AG20443 (cell line): ENCODE measurements at places on chromosomes 1 and 21.

DNA sequence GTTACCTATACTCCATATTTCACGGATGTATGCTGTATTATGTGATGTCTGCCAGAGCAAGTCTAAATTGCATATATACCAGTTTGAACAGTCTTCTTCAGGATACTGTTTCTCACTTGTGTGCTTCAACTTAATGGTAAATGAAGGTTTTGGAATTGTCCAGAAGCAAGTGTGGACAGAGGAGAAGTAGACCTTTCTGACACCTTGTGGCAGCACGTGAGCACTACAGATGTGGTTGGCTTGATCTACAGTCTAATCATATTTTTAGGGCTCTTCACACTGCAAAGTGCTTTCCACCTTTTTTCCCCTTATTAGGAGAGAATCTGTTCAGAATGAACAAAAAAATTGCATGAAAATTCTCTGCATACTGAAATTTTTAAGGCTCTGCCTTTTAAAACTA, 10.9 kb downstream of the MORC3 start:
- DNase-seq: peak; percentile 56

- peak; percentile 9 for DNase-seq
Measured at GRCh38 chr1:172293429-172293828, 127.1 kb upstream of the C1orf105 start.

DNA sequence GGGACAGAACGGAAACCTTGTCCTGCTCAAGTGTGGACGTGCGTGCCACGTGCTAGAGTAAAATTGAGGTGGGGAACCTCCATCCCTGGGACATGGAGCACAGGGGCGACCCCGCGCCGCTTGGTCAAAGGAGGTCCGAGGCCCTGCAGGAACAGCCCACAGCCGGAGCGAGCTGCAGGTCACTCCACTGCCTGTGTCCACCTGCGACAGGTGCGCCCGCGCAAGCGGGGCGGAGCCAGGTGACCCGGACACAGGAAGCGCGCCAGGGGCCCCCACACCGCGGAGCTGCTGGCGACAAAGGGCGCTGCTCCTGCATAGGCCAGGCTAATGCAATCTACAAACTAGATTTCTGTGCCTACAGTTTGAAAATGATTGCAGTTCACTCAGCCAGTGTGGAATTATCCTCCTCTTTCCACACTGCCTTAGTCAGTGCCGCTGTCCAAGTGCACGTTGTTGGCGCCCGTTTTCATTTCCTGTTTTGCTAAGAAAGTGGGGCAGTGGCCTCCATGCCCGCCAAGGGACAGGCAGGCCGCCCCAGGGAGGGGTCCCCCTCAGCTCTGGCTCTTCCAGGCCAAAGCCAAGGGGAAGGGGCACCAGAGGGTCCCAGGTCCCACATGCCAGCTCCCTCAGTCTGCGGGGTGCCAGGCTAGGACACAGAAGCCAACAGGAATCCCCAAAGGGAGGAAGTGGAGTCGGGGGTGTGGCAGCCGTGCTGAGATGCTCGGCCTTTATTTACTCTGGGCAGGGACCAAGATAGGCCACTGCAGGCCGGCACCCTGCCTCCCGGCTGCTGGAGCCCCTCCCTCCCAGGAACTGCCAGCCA, 4.3 kb upstream of the NADK start:
- DNase-seq: peak; percentile 76

- DNase-seq: peak; percentile 49
Measured at GRCh38 chr1:100538913-100539835, 1.2 kb downstream of the GPR88 start.

DNA sequence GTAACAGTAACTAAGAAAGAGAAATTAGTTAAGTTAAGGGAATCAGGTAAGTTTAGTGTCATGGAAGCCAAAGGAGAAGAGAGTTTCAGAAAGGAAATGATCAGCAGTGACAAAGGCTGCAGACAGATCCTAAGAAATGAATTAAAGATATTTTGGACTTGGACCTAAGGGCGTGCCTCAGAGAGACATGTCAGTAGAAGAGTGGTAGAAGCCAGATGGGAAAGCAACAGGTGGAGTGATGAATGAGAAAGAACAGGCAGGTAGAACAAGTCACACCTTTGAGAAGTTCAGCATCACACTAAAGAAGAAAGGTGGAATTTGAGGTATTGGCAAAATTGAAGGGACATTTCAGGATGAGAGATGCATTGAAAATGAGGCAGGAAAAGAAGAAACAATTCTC, 1.4 kb upstream of the C4BPA start:
- no peak for DNase-seq

GRCh38 chr1:7561936-7562728, 209.0 kb upstream of the VAMP3 start:
- DNase-seq: no peak

DNA sequence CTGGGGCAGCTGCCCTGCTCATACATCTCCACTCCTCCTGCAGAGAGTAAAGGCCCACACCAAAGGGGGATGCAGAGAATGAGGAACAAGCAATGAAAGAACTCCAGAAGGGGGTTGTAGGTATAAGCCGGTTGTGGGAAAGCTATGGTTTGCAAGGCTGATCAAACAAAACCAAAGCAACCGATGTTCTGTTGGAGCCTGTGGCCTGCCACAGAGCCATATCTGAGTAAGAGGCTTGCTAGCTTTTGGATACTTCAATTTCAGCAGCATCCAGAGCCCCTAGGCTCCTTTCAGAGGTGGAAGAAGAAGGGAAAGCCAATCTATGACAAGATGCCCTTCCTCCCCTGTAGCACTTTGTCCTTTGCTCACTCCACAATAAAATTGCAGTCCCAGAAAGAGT, 163.2 kb downstream of the RRAGC start:
- DNase-seq: no peak

- DNase-seq: no peak
Measured at GRCh38 chr1:55179177-55179835, 35.9 kb downstream of the USP24 start.

- peak; percentile 86 for DNase-seq
Measured at GRCh38 chr1:59692591-59692990, 122.2 kb upstream of the HOOK1 start.

DNA sequence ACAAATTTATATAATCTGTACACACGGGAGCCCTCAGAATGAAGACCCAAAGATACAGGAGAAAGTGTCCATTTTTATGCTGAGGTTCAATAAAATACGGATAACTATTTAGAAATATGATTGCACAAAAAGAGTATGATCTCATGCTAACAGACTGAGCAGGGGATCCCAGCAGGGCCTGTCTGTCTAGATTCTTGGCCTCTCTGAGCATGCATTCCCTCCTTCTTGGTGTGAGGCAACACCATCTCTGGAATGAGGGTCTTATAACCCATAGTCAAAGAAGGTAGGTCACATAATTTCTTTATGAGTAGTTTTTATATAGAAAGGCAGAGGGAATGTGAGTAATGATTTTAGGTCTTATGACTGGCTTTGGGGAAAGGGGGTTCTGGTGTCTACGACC, 5.4 kb downstream of the PRMT6 start:
- no peak for DNase-seq
